ENCODE measurements at places on chromosomes 2 and 18.

GRCh38 chr2:49950646-49951045 is 796.3 kb upstream of the FSHR start:
- DNase-seq = no peak

DNA sequence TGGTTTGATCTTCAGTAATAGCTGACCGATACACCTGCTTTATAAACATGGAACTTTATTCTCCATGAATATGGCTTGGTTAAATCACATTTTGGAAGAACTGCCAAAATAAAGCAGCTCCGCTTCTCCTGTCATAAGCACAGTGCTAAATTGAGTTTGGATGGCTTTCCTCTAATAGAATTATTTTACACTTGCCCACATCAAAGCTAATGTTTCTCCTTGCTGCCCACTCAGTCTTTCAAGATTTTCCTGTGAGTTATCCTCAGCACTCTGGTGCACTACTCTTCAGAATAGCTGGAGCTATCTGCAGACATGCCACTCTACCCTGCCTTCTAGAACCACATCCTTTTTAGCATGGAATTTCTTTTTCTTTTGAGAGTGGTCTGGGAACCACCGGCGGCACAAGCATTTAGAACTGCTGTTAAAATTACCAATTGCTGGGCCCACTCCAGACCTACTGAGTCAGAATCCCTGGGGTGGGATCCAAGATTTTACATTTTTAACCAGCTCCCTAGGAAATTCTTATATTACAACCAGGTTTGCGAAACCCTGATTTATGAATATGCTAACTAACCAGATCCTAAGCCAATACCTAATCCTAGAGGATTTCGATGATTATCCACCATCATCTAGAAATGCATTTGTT is 283.3 kb downstream of the AFF3 start:
- no peak for DNase-seq

DNA sequence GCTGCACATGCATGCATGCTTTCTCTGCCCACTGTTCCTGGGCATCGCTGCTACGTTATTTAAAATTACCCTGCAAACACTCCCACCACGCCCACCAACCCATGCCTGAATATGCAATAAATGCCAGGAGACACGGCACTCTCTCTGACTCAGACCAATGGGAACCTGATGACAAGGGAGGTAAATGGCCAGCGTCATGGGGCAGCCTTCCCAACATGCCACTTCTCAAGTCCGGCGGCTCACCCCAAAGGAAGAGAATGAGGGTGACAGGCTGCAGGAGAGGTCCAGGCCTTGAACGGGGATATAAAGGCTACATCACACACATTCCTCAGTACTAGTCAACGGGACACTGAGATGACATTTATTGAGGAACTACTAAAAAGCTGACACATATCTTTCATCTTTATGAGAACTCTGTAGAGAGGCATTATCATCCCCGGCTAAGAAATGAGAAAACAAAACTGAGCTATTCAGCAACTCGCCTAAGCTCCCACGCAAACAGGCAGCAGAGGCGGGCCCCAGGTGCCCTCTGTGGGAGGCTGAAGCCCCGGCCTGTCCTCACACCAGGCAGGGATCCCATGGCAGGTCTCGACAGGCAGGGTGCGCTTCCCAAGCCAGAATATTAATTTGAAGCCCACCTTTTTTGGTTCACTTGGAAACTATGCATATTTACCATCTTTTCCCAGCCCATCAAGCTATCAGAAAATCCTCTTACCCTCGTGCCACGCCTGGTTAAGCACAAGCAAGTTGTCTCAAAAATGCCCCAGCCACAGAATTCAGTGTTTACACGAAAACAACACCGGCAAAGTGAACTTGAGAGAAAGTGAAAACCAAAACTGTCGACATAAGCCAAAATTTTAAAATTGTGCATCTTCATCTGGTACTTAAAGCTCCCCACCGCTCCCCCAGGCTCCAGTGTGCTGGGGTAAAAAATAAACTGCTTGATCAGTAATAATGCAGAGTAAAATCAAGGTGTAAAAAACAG is 166.3 kb downstream of the HDAC4 start:
- DNase-seq = peak; percentile 11

GRCh38 chr2:217254111-217254510 is 394.2 kb upstream of the TNP1 start:
- no peak for DNase-seq

DNA sequence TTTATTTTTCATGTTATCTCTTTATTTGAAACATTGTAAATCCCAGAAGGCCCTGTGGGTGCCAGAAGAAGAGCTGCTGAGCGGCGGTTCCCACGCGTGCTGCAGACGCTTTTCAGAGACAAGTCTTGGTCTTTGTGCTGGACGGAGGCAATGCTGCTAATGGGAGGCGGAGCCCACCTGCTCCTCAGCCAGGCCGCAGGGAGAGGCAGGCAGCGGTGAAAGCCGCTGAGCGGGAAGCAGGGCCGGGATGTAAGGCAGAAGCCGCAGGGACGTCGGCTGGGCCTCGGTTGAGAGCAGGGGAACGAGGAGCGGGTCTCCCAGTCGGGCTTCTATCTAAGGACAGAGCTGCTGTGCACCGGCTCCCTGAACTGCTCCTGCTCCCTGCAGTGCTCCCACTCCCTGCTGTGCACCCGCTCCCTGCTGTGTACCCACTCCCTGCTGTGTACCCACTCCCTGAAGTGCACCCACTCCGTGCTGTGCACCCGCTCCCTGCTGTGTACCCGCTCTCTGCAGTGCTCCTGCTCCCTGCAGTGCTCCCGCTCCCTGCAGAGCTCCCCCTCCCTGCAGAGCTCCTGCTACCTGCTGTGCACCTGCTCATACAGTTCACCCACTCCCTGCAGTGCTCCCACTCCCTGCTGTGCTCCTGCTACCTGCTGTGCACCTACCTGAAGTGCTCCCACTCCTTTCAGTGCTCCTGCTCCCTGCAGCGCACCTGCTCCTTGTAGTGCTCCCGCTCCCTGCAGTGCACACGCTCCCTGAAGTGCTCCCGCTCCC is 16.4 kb downstream of the TMEM18 start:
- no peak for DNase-seq

DNA sequence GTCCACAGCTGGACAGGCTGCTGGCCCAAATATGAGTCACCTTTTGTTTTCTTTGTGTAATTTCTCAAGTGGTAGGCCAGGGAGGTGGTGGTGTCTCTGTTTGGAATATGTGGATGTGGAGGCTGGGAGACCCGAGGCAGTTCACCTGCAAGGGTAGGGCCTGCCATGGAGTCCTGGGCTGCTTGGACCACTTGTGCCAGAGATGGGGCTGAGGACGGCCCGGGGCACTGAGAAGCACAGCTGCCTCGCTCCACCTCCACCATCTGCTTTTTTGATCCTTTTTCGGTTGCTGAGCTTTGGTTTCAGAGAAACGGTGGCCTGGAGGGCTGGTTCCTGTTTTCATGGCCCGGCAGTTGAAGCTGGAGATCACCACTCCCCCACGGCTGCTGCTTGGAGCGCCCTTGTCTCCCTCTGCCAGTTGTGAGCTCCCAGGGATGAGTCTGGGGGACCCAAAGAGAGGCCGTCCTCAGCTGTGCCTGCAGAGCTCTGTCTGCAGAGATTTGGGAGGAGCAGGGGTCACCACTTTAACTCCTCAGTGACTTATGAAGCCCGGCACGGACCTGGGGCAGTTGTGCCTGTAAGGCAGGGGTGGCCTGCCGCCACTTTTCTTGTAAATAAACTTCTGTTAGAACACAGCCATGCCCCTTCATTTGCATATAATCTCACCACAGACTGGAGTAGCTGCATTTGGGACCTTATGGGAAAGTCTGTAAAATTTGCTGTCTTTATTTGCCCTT is 67.6 kb upstream of the MCFD2 start:
- DNase-seq = no peak

DNA sequence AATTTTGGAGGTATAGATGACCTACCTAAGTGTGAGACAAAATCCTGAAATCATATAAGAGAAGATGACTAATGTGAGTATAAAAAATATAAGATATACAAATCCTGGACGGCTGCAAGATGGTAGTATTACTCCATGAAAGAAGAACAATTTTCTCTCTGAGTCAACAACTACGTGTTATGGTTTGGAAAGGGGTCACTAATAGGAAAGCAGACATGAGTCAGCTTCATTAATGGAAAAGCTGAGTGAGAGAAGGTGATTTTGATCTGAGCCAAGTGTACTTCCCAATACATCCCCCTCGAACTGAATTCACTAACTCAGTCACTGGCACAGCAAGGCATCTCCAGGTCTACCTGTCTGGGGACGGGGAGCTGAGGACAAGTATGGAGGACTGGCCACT is 20.1 kb upstream of the SELENOI start:
- DNase-seq = no peak

DNA sequence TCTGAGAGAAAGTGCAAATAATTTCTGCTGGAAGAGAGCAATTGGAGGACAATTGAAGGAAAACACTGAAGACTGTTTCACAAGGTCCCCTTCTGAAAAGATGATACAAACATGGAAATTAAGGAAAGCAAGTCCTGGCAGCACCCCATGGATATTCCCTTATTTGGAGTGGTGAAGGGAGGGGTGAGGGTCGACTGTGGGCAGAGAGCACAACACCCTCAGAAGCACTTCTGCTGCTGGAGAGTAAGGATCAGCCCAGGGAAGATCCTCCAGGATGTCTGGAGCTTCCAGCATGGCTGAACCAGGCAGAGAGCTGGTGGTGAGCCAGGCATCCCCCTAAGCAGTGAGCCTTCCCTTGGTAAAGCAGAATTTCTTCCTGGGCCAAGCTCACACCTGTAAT is 54.7 kb downstream of the LINC00305 start:
- no peak for DNase-seq

GRCh38 chr2:8081130-8081529 is 600.7 kb upstream of the ID2 start:
- no peak for DNase-seq

- DNase-seq = no peak
Measured at GRCh38 chr2:123153041-123153440, 872.0 kb upstream of the CNTNAP5 start.

- no peak for DNase-seq
Measured at GRCh38 chr2:181054843-181055242, 74.4 kb downstream of the UBE2E3 start.

DNA sequence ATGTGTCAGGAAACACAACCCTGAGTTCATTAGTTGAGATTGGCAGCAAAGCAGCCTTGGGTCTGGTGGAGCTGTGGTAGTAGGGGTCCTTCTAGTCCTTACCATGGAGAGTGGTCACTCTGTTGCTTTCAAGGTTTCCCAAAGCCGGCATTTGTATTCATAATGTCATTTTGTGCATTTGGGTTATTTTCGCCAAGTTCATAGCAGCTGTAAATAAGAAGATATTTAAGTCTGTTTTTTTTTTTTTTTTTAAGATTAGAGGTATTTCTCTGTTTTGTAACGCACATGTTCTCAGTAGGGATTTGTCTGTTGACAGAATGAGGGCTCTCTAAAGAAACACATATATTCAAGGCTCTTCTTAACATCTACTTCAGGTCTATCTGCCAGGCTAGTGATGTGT is 114.1 kb downstream of the PRPF40A start:
- DNase-seq = no peak

DNA sequence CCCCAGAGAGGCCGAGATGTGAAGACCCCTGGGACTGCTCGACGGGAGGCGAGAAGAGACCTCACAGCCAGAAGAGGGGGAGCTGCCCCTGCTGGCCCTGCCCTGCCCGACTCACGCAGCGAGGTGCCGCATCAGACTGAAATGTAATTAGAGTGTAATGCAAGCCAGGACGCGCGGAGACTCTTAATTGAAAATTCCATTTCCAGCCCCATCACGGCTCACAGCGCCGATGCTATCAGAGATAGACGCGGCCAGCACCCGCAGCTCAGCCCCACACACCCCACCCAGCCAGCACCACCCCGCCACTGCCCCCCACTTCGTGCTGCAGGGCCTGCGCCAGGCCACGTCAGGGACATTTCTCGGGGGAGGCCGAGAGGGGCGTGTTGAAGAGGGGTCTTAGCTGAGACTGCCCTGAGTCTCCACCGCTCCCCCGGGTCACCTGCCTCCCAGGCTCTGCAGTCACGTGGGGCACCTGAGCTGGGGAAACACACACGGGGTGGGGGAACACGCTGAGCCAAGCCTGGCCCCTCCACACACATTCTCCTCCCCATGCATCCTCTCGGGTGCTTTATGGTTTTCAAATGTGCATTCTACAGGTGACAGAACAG is 78.1 kb downstream of the TEX51 start:
- DNase-seq = no peak

DNA sequence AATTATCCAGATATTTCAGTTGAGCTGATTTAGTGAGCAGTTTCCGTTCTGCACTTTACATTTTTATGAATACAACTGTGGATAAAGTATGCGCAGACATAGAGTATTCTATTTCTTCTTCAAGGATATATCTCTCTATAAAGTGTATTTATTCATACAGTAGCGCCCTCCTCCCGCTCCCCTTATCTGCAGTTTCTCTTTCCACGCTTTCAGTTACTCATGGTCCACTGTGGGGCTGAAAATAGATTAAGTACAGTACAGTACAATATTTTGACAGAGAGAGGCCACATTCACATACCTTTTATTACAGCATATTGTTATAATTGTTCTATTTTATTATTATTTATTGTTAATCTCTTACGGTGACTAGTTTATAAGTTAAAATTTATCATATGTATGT is 19.7 kb upstream of the FHL2 start:
- DNase-seq = no peak

- no peak for DNase-seq
Measured at GRCh38 chr2:16013359-16013911, 73.1 kb downstream of the MYCN start.

GRCh38 chr18:63146828-63147409 is 172.7 kb downstream of the BCL2 start:
- DNase-seq = no peak

DNA sequence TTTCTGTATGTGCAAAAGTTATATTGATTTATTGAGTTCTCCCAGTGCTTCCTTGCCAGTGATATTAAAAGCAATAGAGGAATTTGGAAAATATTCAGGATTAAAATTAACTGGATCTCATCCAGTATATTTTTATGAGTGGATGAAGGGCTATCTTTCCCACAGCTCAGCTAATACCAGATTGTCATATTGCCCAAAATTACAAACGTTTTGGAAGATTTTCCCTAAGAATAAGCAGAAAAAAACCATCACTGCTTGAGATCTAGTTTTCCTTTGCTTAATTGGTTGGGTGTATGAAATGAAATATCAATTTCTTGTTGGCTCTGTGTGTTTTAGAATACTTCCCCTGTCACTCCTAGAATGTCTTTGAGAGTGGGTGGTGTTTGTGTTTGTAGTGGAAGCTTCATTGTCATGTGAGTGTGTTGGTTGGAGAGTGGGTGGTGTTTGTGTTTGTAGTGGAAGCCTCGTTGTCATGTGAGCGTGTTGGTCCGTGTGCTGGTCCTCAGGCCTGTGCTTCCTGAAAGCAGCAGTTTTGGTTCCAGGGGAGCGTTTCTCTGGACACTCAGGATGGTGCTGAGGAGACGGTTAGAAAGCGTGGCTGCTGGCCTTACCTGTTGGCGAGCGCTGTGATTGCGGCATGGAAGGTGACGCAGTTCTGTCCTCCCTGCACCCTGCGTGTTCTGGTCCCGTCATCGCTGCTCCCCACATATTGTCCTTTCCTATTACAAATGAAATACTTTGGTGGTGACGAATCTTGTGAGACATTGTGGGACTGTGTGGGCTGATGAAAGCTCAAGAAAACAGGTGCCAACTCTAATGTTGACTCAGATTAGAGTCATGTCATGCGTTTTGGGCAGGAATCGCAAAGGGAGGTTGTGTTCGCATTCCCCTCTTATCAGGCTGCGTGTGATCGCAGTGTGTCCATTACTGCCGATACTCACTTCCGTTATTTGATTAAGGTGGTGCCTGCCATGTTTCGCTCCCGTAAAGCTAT is 12.4 kb downstream of the ASB1 start:
- peak; percentile 5 for DNase-seq

GRCh38 chr18:12312976-12313375 is 4.9 kb downstream of the TUBB6 start:
- no peak for DNase-seq

Measured in CD4-positive, alpha-beta T cell treated with Interleukin-4 for 1 hour (primary cell).